Glomerular endothelial cell (primary cell): ENCODE measurements at places on chromosomes 7 and 10.

DNA sequence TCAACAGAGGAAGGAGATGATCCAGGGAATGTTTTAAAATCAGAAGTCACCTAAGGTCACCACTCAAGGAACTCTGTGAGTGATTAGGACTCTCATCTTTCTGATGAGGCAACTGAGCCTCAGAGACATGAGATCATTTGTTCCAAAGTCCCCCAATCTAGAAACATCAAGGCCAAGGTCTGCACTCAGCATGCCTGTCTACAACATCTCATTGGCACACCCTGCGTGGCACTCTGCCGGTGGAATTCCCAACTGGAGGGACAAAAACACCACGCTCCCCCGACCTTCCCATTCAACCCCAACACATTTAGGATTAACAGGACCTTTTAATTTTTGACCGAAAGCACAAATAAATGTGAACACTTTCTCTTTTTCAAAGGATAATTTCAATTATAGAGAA is 31.4 kb downstream of the CPXM2 start:
- no peak for DNase-seq

- no peak for DNase-seq
These were observed 94.7 kb upstream of the EFCAB10 start for GRCh38 chr7:105675934-105676371.

- no peak for DNase-seq
These were observed 51.1 kb upstream of the PPP1R3C start for GRCh38 chr10:91683975-91684374.

GRCh38 chr10:117885206-117885829 is 161.4 kb downstream of the RAB11FIP2 start:
- DNase-seq: no peak

DNA sequence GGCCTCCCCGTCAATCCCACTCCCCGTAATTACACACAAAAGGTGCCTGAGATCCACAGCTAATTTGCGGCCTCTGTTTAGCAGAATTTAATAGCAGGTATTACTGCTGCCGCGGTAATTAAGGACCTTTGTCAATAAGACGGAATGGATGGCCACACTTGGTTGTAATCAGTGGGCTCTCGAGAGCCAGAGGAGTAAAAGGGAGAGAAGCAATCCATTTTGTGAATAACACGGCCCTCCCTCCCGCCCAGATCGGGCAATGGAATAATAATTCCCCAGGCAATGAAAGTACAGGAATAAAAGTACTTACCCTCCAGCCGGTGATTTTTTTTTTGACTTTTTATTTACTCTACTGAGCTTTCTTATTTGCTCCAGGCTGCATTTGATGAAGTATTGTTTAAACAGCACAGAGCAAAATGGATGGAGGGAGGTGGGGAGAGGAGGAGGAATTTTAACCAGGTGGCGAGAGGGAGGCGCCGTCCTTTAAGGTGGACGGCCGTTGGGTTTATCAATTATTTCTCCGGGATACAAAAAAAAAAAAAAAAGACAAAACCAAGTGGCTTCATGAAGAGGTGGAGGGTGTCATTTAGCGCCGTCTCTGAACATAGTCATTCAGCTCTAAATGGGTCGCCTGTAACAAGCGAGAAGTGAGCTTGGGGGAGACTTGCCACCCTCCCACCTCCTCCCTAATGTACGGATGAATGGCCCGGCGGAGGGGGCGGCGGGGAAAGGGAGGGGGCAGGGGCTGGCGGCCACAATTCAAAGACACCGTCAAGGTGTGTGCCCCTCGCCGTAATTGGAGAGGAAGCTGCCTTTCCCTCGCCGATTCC is 120.3 kb downstream of the BUB3 start:
- no peak for DNase-seq

DNA sequence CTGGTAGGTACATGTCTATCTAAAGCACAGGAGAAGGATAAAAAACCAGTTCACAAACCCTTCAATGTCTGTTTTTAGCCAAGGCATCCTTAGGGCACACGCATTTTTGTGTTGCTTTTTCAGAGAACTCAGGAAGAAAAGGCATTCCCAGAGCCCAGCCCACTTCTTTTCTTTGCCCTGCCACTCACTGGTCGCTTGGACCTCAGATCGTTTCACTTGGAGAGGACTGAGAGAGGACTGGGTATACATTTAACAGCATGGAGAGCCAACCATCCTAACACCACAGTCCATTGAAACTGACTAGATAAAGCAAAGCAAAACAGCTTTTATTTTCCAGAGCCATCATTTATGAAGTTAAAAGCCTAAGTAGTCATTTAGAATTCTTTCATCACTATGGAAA is 194.2 kb downstream of the CAMK1D start:
- DNase-seq: no peak

GRCh38 chr10:113381981-113382509 is 170.8 kb upstream of the HABP2 start:
- DNase-seq: peak; percentile 68

DNA sequence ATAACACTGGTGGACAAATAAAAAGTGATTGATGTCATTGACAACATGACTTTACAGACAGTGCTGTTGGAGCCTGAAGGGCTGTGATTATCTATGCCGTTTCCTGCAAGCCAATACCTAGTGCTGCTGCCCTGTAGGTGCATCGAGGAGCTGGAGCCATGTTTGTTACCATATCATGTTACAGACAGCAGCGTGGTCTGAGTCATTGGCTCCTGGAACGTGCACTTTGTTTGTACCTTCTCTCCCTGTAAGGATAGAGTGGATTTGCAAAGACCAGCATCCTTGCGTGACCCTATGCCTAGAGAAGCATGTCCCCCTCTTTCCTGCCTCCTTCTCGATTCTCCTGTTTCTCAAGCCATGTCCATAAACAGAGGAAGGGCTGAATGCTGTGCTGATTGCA is 597.2 kb downstream of the TYW1 start:
- no peak for DNase-seq

DNA sequence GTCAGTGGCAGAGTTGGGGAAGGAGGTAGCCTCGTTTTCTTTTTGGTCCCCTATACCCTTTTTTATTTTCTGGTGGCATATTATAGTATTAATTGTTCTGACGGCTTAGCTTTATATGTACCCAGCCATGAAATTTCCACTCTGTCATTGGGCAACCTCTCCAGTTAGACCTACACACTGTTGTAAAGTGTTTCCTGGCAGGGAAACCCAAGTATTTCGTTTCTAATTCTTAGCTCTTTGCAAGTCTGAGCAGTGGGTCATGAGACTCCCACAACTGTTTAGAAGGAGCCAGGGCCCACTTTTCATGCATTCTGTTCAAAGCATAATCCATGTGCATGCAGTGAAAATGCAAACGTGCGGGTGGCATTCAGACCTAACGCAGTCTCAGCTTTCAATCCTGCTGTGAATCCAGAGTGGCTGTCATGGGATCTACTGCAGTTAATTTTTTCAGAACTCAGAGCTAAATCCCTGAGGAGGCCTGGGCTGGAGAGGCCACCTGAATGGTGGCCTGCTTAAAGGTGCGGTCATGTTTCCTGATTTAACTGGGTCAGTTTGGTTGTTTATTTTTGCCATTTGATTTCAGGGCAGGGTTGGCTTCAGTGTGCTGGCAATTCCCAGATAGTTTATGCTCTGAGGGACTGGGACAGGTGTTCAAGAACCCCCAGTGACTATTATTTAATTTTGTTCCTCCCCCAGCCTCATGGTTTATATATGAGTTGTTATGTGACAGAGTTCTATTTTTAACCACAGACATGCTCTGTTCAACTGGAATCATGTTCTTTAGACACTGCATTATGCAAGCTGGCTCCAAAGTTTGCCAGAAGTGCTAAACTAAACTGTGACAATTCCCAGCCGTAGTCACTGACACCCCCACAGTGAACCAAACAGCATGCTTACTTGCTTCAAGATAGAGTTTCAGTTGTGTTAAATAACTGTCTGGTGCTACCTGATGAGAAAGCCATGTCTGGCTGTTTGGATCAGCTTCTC is 27.4 kb upstream of the SYPL1 start:
- DNase-seq: no peak

GRCh38 chr7:4470246-4470645 is 211.8 kb upstream of the FOXK1 start:
- DNase-seq: no peak

GRCh38 chr7:151696721-151697514 is 177.2 kb upstream of the RHEB start:
- no peak for DNase-seq

- DNase-seq: no peak
These were observed 379.7 kb downstream of the PHTF2 start for GRCh38 chr7:78178319-78178718.

DNA sequence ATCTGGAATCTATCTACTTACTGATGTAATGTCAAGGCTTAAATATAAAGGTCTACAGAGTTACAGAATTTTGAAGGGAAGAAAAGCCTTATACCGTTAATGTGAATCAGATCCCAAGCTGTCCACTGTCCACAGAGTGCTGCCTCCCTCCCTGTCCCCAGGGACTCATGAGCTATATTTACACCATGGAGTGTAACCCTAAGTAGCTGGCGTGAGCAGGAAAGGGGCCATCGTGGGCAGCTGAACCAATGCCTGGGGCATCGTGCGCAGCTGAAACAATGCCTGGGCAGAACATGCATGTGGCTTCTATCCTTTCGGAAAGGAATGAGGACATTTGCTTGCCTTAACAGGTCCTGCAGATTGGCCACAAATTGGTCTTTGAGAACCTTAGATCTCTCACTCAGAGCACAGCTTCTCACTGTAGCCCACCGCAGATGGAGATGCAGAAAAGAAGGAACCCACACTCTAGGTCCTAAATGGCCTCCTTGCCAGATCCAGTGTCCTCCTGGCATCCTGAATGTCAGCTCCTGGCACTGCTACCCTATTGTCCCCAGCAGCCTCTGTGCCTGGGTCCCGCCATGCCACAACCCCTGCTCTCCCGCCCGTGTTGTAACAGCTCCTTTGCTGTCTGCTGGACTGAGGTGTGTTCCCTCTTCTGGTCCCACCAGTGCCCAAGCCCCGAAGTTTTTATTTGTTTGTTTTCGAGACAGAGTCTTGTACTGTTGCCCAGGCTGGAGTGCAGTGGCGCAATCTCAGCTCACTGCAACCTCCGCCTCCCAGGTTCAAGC is 30.3 kb downstream of the CCDC3 start:
- DNase-seq: no peak

DNA sequence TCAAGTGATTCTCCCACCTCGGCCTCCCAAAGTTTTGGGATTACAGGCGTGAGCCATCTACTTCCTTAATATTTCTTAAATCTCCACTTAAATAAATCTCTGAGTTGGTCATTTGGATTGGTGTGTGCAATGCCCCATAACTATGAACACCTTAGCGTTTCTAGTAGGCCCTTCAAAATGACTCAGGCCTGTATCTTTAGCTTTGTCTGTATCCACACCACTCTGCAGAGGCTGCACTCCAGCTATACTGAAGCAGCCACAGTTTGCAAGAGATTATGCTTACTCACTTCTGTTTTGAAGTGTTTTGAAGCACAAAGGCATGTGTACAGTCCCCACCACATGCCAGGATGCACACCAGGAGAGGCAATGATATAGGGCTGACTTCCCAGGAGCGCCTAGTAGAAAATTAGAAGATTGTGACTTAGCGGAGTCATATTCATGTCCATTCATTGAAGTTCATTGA is 2.4 kb upstream of the ST7 start:
- DNase-seq: no peak

DNA sequence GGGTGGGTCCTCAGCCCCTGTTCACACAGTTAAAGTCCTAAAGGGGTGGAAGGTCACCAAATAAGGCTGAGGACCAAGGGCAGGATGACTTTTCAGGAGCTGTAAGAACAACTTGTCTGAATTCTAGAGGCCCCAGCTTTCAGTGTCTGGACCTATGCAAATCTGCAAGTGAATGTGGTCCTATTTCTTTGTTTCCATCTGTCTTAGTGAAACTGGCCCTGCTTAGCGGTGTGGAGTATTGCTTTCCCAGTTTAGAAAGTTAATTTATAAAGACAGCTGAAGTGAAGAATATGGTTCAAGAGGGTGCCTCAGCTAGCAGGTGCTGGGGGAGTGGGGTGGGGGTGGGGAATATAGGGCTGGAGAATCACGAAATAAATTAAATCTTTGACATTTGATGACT is 40.1 kb downstream of the HHEX start:
- DNase-seq: no peak

DNA sequence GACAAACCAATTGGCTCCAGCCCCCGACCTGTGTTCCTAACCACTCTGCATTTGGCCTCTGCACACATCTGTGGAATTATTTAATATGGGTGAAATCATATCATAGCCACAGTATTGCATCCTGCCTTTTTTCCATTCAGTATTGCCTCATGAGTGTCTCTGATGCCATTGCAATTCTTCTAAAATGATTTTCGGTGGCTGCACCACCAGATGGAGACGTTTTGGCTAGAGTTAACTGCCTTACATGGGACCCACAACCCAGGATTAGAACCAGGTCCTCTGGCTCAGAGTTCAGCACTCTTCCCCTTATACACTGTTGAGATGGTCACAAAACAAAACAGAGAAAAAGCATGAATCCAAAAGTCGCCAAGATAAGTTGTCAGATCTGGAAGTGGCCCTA is 180.8 kb downstream of the EMX2 start:
- no peak for DNase-seq

DNA sequence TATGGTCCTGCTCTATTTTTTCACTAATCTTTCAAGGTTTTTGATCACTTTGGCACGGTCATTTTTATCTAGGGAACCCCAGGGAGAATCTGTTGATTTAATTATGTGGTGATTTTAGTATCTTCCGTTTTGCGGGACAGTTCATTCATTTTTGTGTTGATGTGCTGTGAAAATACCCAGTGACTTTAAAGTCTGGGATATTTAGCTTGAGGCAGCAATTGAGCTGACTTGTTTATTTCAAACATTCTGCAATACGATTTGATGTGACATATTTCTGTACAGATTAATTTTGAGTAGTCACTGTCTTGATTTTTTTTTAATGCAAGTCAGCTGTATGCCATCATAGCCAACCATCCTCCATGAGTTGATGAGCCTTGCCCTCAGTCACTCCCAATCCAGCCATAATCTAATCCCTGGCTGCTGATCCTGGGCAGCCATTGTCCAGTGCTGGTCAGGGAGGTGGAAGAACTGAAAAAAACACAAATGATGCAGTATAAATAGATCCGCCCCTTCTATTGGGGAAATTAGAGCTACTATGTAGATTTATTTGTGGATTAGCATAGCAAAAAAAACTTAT is 183.4 kb downstream of the CCSER2 start:
- DNase-seq: no peak
